ENCODE measurements at places on chromosomes 16 and 17.

DNA sequence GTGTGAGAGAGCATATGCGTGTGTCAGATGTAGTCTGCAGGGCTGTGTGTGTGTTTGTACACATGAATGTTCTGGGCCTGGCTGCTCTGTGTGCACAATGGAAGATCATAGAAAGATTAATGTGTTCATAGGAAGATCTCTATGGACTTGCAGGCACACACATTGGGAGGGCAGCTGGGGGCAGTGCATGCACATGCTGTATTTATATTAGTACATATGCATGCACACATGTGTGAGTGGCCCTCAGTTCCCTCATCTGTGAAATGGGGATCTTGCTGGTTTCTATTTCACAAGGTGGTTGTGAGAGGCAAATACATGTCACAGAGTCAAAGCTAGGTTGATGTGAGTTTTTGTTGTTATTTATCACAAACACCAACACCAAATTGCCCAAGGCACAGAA lies 2.1 kb downstream of the CA7 start:
- no peak for DNase-seq

- no peak for DNase-seq
Measured at GRCh38 chr17:6797718-6798351, 21.8 kb downstream of the FBXO39 start.

GRCh38 chr17:67489273-67489672 lies 112.2 kb downstream of the PITPNC1 start:
- DNase-seq = no peak

- DNase-seq = no peak
Measured at GRCh38 chr16:66511602-66512271, 38.2 kb downstream of the TK2 start.

GRCh38 chr16:30699615-30700099 lies 686 bp downstream of the SRCAP start:
- DNase-seq = no peak

- no peak for DNase-seq
Measured at GRCh38 chr17:10314329-10314728, 58.5 kb downstream of the MYH13 start.

- no peak for DNase-seq
Measured at GRCh38 chr16:53053967-53054669, 673 bp upstream of the CHD9 start.

DNA sequence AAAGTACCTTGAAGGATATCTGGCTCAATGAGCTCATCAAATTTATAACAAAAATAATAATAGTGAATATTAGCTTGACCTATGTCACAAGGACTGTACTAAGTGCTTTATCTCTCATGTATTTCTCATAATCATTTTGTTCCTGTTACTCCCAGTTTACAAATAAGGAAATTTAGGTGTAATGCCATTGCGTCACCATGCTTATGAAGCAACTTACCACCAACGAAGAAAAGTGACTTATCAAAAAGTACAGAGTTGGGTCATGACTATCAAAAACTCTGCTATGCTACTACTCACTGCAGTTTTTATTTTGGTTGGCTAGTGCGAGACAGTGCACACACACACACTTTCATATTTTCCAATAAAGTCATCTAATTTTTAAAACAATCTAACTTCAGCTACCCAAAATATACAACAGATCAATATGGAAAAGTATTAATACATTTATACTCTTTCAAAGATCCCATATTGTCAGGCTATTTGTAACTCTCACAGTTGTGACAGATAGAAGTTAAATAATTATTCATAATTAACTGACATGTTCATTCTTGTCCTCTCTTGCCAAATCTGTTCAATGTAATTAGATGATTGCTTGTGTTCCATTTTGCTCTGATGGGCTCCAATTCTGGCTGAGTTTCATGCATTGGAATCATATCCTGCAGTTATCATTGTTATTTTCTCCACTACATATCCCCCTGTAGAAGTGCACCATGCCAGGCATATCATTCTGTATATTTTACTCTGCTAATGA lies 119.4 kb downstream of the KCNJ2 start:
- DNase-seq = no peak

Measured in pulmonary artery endothelial cell (primary cell).